ENCODE measurements at places on chromosomes 12 and 14. TPM values are rescaled to one million over a fixed set of nuclear protein-coding genes. Genes with fewer than 3 reads are reported as not detected.

DNA sequence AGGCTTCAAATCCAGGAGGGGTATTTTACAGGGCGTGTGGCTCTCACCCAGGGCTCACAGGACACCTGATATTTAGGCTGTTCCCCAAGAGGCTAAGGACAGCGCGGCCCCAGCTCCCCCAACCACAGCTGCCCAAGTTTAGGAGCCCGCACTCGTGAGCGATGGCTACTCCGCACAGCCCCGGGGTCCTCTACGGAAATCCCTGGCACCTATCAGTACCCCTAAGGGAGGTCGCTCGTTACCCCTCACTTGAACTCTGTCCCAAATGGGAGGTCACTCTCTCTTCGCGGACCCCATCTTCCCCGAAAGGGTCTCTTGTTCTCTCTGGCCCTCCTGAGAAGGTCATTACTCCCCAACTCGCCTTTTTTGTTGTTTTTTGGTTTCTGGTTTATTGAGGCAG is 708 bp upstream of the P2RX4 start:
- no peak overlapping the region for H3K27ac ChIP-seq
- H3K4me3 ChIP-seq, result no peak overlapping the region
- H3K27me3 ChIP-seq, result no peaks in the 10 kb centered on the region
- H3K36me3 ChIP-seq, result no peaks in the 10 kb centered on the region
- peaks cover 32% of the 10 kb centered on the region for H3K4me1 ChIP-seq

DNA sequence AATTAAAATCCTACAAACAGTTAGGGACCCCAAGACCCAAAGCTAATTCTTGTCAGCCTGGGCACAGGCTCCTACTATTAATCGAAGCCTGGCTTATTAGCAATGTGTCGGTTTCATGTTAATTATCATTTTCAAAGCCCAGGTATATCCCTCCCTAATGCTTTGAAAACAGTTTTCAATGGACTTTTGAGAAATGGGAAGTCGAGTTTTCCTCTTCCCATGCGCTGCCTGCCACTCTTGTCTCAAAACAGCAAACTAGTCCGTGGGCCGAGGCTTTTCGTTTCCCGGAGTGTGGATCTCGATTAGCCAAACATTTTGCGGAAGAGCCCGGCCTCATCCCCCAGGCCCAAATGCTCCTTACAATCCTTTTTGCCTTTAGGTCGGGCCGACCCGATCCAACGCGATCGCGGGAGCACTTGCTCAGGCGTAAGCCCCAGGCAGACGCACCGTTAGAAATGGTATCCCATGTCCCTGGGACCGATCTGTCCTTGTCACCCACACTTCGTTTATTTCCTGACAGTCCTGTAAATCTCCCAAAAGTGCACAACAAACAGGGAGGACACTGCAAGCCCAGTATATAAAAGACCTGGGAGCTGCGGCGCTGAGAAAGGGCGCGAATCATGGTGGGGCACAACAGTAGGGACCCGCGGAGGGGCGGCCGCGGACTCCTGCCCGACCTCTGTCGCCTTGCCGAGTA is 1.5 kb downstream of the SIX6 start:
- H3K36me3 ChIP-seq, result no peaks in the 10 kb centered on the region
- H3K27me3 ChIP-seq, result peaks cover 3% of the 10 kb centered on the region
- DNase-seq, result no peak
- H3K4me1 ChIP-seq, result peaks cover 43% of the 10 kb centered on the region
- H3K27ac ChIP-seq, result no peak overlapping the region
- no peak overlapping the region for H3K4me3 ChIP-seq

DNA sequence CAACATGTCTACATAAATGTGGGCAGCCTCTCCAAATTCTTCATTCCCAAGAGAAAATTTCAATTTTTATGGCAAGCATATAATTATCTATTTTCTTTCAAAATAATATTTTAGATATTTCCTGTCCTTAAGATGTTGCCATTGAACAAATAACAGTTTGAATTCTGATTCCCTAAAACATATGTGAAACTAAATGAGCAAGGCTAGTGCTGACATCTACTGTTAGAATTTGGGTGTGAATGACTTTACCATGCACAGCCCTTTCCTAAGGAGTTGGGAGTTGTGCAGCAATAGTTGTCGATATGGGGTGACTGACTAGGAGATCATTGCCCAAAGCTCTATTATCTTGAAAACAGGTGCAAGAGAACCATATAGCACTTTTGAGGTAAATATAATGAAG is 108.2 kb upstream of the SLC38A4 start:
- no peaks in the 10 kb centered on the region for H3K36me3 ChIP-seq
- DNase-seq, result no peak
- H3K4me1 ChIP-seq, result no peaks in the 10 kb centered on the region
- no peak overlapping the region for H3K27ac ChIP-seq
- no peak overlapping the region for H3K4me3 ChIP-seq

GRCh38 chr12:127145241-127145928 is 1121.6 kb upstream of the TMEM132C start:
- peak overlapping the region; percentile 32 for H3K4me3 ChIP-seq
- H3K27me3 ChIP-seq, result no peaks in the 10 kb centered on the region
- no peak overlapping the region for H3K27ac ChIP-seq
- DNase-seq, result no peak

- no peak overlapping the region for H3K27ac ChIP-seq
- DNase-seq, result no peak
- H3K4me3 ChIP-seq, result no peak overlapping the region
- no peaks in the 10 kb centered on the region for H3K27me3 ChIP-seq
- H3K36me3 ChIP-seq, result peaks cover 2% of the 10 kb centered on the region
These were observed 123.7 kb downstream of the CRACR2A start for GRCh38 chr12:3629057-3629830.

Gene C12orf60
- total RNA-seq, result not detected
